ENCODE measurements at places on chromosomes 5 and 9. TPM values are rescaled to one million over a fixed set of nuclear protein-coding genes. Genes with fewer than 3 reads are reported as not detected.

The NACC2 gene
- 71.4 TPM for total RNA-seq

The LCN9 gene
- total RNA-seq: not detected

The DOCK2 gene
- 9.3 TPM for total RNA-seq

The PLEKHG4B gene
- total RNA-seq: not detected

The OR1L4 gene
- not detected for total RNA-seq

The NEURL1B gene
- total RNA-seq: 48.1 TPM

The MTX3 gene
- total RNA-seq: 17.6 TPM

The CARTPT gene
- 8.8 TPM for total RNA-seq

The SPINK7 gene
- total RNA-seq: 9.6 TPM

The PTGDS gene
- total RNA-seq: 48.0 TPM

The SLC24A2 gene
- total RNA-seq: 0.04 TPM

The OR13C5 gene
- total RNA-seq: not detected

The NUTM2G gene
- not detected for total RNA-seq

The IGFBPL1 gene
- total RNA-seq: 1.6 TPM

GRCh38 chr5:135426102-135427082, 20.8 kb downstream of the DCANP1 start:
- ATAC-seq: peak; percentile 48

DNA sequence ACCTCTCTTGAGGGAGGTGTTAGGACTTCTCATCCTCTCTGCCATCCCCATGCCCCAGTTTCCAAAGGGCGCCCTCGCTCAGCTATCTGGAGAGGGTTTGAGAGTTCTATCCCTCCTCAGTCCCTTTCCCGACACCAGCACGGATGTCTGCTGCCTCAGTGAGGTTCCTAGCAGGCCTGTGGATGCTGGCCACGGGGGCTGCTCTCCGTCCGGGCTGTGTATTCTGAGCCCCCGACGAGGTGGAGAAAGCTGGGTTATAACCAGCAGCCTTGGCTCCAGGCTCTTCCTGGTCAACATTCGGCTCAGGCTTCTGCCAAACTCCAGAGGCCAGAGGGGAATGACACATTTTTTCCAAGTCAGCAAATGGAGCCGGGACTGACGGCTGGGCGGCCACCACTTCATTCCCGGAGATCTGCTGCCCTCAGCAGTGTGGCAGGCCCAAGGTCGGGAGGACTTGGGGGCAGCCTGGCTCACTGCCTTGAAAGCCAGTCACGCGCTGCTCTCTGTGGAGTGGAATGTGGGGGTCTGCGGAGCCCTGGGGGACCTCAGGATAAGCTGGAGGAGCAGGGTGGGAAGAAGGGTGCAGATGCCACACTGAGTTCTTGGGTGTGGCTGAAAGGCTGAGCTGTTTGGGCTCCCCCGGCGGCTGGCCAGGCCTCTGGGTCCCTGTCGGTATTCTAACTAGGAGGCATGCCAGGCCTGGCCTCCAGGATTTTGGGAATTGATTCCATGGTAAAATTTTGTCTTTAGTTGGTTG, 27.4 kb downstream of the PTPA start:
- ATAC-seq: peak; percentile 31

GRCh38 chr5:42490831-42491230, 67.6 kb downstream of the GHR start:
- ATAC-seq: no peak

DNA sequence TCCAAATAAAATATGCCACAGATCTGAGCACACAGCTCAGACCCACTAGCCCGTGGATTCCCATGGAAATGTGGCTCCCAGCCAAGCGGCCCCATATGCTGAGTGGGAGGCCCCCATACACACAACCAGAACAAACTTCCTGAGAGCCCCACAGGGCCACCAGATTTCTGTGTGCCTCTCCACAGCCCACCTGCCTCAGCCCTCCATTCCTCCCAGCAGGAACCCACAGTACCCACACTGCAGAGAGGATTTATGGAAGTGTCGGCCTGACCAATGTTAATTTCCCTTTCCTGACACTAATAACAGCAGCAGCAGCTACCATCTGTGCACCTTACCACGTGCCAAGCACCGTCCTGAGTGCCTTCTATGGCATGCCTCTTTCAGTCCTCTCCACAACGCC, 99.3 kb upstream of the SPOCK1 start:
- no peak for ATAC-seq

- no peak for ATAC-seq
Measured at GRCh38 chr9:79164406-79164805, 407.4 kb upstream of the TLE4 start.

DNA sequence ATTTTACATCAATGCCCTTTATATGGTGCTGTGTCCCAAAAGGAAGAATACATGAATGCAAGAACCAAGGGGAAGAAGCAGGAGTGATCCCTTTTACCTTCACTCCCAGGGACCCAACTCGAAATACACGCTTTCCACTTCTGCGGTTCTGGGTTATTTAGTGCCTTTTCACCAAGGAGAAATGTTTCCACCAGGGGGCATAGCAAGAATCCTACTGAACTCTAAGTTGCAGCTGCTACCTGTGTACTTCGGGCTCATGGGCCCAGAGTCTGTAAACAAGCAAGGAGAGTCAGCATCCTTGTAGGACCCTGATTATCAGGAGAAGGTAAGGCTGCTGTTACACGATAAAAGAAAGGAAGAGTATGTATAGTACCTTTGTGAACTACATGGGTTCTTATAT, 45.7 kb downstream of the DPYSL3 start:
- no peak for ATAC-seq

DNA sequence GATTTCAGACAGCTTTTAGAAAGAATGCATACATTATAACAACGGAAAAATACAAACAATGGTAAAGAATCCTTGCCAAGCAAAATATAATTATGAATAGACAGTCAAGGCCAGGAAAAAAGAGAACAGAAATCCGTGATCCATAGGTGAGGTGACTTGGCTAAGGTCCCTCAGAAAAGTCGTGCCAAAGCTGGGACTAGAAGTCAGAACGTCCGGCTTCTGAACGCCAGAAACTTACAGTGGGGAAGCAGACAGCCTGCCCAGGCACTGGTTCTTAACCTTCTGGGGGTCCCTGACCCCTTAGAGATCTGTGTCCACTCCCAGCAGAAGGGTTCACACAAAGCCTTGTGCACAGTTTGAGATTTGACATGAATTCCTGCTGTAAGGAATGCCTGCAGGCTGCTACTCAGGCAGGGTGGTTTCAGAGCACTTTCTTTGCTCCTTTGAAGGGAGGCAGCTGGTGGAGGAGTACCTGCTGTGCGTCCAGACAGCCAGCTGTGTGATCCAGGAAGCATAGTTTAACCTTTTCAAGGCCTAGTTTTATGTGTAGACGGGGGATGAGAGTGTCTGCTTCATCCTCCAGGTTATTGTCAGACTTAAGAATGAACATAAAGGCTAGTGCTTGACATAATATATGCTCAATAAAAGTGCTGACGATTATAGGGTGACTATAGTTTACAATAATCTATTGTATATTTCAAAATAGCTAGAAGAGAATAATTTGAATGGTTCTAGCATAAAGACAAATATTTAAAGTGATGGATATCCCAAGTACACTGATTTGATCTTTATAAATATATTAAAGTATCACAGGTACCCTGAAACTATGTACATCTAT, 852 bp downstream of the ARHGEF37 start:
- ATAC-seq: no peak

GRCh38 chr5:96350678-96351077, 82.4 kb downstream of the PCSK1 start:
- ATAC-seq: no peak

DNA sequence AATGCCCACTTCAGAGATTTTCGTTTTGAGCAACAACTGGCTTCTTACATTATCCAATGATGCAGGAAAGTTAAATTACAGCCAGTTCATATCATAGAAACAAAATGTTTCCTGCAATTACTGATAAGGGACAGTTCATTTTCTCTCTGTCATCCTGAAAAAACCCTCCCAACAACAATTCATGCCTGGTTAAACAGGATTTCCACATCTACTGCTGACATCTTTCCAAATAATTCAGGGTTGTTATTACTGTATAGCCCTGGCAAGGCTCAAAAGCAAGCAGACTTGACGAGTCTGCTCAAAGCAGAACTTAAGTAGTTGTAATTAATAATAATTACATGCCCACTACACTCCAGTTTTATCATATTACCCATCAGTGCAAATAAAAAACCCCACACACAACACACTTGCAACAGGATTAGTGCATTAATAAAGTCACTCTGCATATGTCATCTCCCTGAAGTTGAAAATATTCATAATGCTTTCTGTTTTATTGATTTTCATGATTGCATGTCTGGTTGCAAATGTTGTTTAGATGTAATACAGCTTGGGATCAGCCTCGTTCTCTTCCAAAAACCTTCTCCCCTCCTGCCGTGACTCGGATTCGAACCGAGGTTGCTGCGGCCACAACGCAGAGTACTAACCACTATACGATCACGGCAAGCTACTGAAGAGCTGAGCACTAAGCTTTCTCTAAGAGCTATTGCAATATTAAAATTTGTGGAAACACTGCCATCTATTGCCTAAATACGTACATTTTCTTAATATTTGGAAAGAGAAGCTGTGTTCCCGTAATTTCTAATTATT, 119.6 kb upstream of the NFIB start:
- ATAC-seq: peak; percentile 49

- ATAC-seq: peak; percentile 86
Measured at GRCh38 chr5:36875790-36876298, 725 bp upstream of the NIPBL start.

DNA sequence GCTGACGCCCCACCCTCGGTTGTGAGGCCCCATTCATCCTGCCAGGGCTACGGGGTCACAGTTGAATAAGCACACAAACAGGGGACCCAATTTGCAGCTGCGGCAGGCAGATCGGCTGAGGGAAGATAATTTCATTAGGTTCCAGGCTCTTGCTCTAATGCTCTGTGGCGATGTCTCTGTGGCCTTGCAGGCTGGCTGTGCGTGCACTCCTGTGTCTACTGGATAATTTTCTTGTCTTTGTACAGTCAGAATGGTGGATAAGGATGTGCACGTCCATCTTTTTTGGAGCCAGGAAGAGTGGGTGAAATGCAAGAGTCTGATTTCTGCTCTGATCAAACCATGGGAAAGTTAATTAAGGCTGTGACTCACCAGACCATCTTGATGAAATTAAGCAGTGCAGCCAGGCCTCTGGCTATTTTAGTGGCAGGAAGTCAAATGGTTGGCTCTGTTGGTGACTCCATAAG, 39.2 kb downstream of the NSG2 start:
- ATAC-seq: no peak

DNA sequence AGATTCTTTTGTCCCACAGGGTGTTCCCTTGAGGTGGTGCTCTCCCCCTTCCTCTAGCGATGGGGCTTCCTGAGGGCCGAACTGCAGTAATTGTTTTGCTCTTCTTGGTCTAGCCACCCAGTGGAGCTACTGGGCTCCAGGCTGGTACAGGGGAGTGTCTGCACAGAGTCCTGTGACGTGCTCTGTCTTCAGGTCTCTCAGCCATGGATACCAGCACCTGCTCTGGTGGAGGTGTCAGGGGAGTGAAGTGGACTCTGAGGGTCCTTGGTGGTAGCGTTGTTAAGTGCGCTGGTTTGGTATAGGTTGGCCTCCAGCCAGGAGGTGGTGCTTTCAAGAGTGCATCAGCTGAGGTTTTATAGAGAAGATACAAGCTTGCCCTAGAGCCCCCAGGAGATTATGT, 20.4 kb upstream of the CEP72 start:
- no peak for ATAC-seq

DNA sequence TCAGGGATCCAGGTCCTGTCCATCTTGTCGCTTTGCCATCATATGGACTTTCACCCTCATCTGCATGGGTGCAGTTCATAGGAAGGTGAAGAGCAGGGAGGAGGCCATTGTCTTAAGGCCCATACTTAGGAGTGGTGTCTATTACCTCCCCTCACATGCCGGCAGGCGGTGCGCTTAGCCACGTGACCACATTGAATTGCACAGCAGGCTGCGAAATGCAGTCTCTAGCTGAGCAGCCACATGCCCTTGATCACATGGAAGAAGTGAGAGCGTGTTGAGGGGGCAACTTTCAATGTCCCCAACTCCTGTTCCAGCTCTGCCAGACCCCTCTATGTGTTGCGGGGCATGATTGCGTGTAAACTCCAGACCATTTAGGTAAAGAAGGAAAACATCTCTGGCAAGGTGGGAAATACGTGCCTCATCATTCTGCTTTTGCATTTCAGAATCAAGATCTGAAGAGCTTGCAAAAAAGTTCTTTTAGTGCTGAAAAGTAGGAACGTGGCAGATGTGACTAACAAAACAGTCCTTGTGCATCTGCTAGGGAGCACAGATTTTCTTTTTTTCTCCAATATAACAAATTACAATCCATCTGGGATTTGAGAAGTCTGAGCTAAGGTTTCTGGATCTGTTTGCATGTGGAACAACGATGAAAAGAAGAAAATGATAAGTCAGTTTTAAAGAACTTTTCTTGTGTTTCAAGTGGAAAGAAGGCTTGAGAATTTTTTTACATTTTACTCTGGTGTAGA, 34.4 kb downstream of the ROPN1L start:
- ATAC-seq: no peak

GRCh38 chr9:13027879-13028278, 251.6 kb downstream of the MPDZ start:
- peak; percentile 43 for ATAC-seq

GRCh38 chr9:109122726-109123621, 3.2 kb upstream of the TMEM245 start:
- no peak for ATAC-seq

- no peak for ATAC-seq
Measured at GRCh38 chr5:139117342-139117884, 80.8 kb downstream of the SIL1 start.

DNA sequence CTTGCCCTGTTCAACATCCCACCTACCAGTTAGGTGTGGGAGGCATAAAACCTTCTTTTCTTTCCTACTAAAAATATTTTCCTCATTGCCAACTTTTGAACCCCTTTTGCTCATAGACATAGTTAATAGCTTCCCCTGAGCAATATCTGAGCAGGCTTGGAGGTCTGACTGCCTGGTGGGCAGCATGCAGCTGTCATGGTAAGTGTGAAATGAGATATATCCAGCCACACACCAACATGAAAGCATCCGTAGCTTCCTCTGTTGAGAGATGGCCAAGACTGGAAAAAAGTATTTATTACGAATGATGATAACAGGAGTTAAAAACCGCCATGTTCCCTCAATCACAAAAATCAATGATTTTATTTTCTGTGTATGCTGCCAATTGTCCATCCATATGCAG, 190.1 kb downstream of the TMEM38B start:
- ATAC-seq: no peak

GRCh38 chr9:127030814-127031740, 91.4 kb downstream of the ANGPTL2 start:
- ATAC-seq: no peak

- no peak for ATAC-seq
Measured at GRCh38 chr5:83331842-83332241, 139.7 kb upstream of the VCAN start.

DNA sequence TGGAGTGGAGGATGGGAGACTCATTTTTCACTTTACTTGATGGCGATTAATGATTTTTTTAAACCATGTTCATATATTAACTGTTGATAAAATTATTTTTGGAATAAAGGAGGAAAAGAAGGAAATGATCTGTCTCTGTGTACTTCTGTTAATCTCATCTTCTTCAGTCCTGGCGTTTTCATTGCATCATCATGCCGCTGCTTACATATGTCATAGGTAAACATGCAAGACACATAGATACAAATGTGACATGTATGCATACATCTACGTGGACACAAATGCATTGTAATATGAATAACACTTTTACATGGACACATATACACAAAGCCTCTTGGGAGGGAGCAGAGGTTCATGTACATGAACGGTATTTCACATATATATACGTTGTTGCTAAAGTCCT, 10.0 kb downstream of the TMEM174 start:
- ATAC-seq: no peak

- no peak for ATAC-seq
Measured at GRCh38 chr5:62214701-62215100, 91.3 kb upstream of the KIF2A start.
